ENCODE measurements at places on chromosomes 1 and 21.

GRCh38 chr1:172638249-172638648, 20.7 kb upstream of the FASLG start:
- DNase-seq, result no peak

DNA sequence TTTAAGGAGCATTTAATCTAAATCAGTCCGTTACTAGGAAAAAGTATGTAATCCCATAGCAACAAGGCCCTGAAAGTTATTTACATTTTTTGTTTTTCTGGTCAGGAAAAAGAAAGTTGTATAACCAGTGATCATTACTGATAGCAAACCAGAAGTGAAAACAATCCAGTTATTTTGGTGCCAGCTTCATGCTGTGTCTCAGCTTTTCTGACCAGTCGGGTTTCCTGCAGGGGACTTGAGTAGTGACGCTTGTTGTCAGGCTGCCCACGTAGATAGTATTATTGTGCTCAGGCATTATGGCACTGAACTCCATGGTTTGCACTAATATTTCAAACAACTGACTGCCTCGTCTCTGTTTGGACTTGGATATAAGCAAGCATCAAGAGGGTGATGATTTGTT, 55.2 kb downstream of the SASS6 start:
- DNase-seq, result no peak

GRCh38 chr1:54849219-54850068, 37.6 kb downstream of the DHCR24 start:
- DNase-seq, result no peak

DNA sequence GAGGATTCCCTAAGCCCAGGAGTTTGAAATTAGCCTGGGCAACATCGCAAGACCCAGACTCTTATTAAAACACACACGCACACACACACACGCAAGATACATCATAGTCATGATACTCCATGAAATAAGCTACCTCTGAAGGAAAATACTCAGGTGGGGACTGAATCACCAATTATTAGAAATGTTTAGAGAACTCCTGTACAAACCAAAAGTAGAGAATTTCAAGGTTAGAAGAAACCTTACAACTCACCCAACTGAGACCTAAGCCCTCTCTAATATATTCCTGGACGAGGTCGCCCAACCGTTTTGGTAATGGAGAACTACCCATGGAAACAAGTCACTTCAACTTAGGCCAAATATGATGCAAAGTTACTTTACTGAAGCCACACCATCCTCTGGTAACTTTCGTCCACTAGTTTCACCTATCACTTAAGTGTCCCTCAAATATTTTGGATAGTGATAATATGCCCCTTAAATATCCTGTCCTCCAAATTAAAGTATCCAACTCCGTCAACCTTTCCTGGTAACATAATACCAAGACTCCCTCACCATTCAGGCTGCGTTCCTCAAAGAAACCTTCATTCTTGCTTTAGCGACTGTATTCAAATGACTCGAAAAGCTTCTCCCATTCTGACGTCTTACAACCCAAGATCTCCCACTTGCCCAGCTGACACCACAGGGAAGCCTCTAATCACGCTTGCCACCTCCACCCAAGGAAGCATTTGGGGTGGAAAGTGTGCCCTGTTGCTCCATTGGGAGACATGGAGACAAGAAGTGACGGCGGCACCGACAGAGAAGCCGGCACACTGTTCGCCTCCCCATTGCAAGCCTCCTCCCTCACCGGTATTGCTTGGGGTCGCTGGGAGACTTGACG, 856 bp downstream of the NRDC start:
- DNase-seq, result no peak

GRCh38 chr1:62746086-62746808, 37.7 kb upstream of the ATG4C start:
- no peak for DNase-seq

DNA sequence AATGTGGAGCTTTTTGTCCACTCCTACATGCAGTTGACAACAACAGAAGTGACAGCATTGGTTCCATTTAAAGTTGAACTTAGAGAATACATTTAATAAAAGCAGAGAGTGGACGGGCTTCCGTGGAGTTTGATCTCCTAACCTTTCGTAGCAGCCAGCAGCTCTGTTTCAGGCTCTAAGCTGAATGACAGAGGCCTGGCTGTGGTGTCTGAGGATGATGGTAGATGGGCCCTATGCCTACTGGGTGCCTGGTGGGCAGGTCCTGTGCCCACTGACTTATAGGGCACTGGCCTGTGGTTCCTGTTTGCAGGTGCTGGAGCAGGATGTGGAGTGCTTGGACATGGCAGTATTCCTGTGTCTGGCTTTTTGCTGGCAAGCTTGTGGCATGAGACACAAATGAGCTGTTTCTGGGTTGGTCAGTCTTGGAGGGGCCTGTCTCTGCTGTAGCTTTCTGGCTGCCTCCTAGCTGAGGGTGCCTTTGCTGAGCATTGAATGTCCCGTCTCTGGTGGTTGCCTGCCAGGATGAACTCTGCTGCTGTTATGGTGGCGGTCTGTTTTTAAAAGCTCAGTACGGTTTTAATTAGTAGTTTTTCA, 54.6 kb downstream of the PRDM2 start:
- DNase-seq, result no peak

DNA sequence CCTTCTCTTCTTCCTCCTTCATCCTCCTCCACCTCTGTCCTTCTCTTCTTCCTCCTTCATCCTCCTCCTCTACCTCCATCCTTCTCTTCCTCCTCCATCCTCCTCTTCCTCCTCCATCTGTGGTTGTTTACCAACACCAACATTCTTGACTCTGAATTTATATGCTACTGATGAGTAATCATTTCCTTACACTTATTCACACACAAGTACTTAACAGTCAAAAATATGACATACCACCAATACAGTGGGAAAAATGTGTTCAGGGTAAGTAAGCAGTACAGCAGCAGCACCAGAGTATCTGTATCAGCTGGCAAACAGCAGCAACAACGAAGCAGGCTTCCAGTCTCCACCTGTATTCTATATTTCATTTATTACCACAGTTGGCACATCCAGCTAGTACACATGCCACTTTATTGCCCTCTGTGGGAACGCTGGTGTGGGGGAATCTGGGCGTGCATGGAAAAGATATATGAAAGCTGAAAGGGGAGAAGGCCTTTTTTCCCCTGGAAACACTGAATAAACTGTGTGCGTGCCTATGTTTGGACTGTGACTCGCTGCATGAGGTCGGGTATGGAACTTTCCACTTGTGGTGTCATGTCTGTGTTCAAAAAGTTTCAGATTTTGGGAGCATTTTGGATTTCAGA, 16.0 kb downstream of the ADSS2 start:
- DNase-seq, result peak; percentile 25

DNA sequence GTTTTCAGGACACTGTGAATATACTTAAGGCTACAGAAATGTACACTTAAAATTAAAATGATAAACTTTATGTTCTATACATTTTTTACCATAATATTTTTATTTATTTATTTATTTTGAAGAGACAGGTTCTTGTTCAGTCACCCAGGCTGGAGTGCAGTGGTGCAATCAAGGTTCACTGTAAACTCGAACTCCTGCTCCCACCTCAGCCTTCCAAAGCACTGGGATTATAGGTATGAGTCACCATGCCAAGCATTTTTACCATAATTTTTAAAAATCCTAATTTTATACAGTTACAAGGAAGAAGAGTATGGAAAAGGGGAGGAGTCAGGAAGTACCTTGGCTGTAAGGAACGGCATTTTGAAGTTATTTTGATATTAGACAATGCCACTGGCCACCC, 23.6 kb upstream of the ANGPTL3 start:
- DNase-seq, result no peak

DNA sequence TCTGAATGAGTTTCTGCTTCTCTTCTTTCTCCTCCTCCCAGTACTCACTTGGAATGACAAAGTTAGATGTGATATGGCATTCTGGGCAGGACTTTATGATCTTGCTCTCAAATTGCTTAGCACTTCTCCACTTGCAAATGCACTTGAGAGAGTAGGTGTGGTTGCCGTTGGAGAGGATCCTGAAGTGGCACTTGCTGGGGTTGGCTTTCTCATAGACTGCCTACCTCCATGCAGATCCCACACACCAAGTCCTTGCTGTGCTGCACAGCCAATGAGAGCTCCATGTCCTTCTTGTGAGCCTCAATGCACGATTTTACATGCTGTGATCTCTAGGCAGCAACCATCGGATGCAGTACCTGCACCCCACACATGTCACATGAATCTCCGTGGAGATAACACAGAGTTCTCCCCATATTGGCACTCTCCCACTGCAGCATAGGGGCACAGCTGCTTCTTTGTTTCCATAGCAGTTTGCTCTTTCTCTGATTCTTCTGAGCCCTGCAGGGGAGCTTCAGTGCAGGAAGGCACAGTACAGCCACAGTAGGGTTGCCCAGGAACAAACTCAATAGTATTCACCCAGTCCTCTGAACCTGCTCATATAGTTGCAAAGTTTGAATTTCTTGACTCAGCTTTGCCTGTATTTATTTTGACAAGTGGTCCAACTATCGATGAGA, 45.2 kb downstream of the ZNF691 start:
- no peak for DNase-seq

DNA sequence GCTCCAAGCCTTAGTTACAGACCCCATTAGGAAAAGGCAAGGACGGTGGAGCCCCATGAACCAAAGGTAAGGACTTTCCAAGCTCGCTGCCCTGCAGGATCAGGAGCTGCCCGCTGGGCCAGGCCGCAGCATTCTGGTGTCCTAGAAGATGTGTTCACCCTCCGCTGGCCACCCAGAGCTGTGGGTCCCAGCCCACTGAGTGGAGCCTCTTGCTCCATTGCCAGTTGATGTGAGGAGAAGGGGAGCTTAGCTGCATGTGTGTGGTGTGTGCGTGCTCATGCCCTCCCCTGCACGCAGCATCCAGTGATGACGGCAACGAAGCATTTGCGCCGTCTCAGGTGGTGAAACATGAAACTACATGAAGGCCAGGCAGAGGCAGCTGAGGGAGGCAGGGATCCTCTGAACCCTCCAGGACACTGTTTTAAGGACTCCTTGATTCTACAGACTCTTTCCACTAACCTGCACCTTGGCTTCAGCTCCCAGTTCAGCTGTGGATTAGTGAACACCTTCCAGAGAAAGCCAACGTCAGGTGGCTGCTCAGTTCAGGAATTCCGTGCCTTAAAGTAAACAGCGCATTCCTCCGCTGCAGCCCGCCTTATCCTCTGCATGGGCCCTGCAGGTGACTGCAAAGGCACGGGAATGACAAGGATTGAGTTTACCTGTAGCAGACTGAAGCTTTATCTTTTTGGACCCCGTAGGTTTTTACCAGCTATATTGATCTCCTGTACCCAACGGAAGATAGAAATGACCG, 48.7 kb downstream of the SMYD2 start:
- DNase-seq, result no peak

GRCh38 chr21:16709866-16710550, 802.8 kb upstream of the CXADR start:
- no peak for DNase-seq

GRCh38 chr1:182615468-182616129, 11.4 kb upstream of the RGS16 start:
- DNase-seq, result peak; percentile 56

DNA sequence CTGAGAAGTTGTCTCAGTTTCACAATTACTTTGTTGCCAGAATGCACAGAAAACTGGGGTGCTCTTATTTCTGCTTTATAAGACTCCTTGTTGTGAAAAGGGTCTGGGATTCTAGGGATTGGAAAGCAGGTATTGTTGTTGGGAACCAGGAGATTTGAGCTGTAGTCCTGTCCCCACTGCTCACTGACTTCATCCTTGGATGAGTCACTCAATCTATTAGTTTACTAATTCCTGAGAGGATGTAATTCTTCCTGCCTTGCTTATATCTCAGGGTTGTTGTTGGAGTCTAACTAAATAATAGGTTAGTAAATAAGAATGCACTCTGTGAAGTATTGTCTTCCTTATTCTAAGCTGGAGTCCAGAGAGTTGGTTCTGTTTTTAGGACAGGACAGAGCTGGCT, 172.5 kb upstream of the GALNT2 start:
- DNase-seq, result no peak

- DNase-seq, result no peak
Observed at GRCh38 chr1:208047476-208047934, 136.6 kb upstream of the CD34 start.

DNA sequence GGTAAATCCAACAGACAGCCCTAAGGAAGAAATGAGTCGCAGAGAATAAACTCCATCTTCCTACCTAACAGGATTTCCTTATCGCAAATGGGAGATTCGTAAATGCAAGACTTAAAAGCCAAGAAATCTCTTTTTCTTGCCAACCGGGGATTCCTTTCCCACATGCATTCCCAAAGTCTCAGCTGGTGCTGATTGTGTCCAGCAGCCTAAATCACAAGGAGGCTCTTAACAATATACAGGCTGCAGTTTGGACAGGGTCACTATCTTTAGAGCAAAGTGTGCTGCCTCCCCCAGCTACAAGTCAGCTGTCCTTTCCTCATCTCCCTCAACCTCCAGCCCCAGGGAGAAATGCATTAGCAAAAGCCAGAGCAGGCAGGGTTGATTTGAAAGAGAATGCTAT, 189.8 kb upstream of the PLXNA2 start:
- DNase-seq, result no peak

DNA sequence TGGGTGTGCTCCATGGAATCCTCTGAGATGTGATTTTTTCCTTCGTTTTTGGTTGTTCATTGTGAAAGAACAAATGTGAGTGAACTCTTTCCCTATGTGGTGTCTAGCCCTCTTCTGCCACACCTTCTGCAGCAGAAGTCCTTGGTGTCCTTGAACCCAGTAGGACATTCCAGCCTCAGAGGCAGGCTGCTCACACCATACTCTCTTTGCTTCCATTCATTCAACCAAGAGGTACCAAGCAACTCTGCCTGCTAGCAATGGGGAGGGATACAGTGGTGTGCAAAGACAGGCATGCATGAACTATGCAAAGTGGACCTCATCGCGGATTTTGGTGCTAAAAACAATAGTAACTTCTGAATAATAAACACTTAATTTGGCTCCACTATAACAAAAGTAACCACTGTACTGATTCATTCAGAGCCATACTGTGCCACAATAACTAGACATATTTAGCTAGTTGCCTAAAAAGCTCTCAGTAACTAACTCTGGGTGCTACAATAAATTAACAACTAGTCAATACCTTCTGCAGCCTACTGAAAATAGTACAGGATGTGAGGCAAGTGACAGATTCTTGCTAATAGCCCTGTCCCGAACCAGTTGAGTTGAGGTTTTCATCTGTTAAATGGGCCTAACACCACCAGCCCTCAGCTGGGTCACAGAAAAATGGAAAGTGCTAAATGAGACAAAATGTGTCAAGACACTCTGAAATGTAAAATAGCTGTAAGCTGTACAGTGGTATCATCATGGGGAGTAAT, 155.4 kb downstream of the SLC45A1 start:
- DNase-seq, result no peak

DNA sequence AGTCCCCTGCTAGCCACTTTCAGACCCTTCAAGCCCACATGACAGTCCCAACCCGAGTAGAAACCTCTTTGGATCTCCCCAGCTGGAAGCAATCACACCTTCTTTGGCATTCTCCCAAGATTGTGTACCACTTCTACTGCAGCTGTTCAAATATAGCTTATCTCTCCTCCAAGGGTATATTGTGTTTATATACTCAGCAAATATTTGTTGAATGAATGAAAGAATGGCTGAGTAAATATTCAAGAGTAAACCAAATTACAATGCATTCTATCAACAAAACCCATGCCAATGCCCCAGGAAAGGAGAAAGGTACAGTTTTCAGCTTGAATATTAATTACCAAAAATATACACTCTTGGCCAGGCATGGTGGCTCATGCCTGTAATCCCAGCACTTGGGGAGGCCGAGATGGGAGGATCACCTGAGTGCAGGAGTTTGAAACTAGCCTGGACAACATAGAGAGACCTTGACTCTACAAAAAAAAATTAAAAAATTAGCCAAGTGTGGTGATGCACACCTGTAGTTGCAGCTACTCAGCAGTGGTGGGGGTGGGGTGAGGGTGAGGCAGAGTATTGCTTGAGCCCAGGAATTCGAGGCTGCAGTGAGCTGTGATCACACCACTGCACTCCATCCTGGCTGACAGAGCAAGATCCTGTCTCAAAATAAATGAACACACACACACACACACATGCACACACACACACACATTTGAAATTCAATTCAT, 68.5 kb downstream of the NIBAN1 start:
- DNase-seq, result no peak

Measured in stimulated activated CD4-positive, alpha-beta T cell treated with anti-CD3 and anti-CD28 coated beads, TNF-alpha, amount 100 ng/mL, for 24 hours (primary cell).